ENCODE measurements at places on chromosomes 16 and 17. TPM values are rescaled to one million over a fixed set of nuclear protein-coding genes. Genes with fewer than 3 reads are reported as not detected.

- H3K36me3 ChIP-seq: no peaks in the 10 kb centered on the region
- no peak overlapping the region for H3K27ac ChIP-seq
- H3K4me1 ChIP-seq: peaks cover 2% of the 10 kb centered on the region
Measured at GRCh38 chr16:59216291-59216690, 482.2 kb upstream of the GOT2 start.

The ANKFY1 gene
- total RNA-seq: 24.1 TPM

GRCh38 chr17:13346996-13347762 is 254.6 kb downstream of the HS3ST3A1 start:
- DNase-seq: no peak
- H3K27me3 ChIP-seq: no peaks in the 10 kb centered on the region
- no peak overlapping the region for H3K27ac ChIP-seq
- no peaks in the 10 kb centered on the region for H3K4me1 ChIP-seq

DNA sequence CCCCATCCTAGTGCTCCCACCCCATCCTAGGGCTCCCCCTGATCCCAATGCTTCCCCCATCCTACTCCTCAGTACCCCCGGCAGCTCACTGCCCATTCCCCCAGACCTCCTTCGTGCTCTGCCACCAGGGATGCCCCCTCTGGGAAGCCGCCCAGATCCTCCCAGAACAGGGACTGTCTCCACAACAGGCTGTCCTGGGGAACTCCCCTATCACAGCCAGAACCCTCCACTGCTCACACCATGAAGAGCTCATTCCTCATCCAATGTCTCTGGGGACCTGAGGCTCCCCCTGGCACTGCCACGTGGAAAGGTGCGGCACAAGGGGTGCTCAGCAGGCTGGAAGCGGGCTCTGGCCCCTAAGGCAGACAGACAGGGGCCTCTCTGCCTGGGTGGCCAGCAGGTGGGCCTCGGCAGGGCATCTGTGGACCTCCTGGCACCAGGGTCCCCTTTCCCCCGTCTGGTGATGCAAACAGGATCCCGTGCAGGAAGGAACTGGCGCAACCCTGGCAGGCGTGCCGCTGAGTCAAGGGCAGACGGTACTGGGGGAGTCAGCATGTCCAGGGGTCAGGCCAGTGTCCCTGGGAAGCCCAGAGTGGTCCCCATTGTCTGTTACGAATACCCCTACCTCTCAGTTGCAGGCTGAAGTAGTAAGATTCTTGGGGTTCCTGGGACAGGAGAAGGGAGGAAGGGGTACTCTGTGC is 14.8 kb upstream of the PVALEF start:
- no peak for DNase-seq
- H3K27ac ChIP-seq: no peak overlapping the region
- no peaks in the 10 kb centered on the region for H3K36me3 ChIP-seq

The NRN1L gene
- 0.56 TPM for total RNA-seq

The CDH3 gene
- not detected for total RNA-seq

Measured in Karpas-422 (cell line).